ENCODE measurements at places on chromosomes 16 and 17.
A peak's percentile ranks its signal among the peaks of the same experiment; 100 is the strongest.

GRCh38 chr17:11331547-11332513 is 90.8 kb downstream of the SHISA6 start:
- no peak for DNase-seq

- DNase-seq = no peak
These were observed 17.3 kb downstream of the BPTF start for GRCh38 chr17:67842648-67843047.

DNA sequence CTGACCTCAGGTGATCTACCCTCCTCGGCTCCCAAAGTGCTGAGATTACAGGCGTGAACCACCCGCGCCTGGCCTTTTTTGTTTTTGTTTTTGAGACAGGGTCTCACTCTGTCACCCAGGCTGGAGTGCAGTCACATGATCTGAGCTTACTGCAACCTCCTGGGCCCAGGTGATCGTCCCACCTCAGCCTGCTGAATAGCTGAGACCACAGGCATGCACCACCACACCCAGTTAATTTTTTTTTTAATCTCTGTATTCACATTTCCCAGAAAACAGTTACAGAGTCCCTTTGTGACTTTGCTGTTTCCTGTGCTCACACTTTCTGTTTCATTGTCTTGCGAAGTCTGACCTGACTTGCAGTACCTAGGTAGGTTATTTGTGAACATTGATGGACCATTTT is 2.7 kb downstream of the CLUAP1 start:
- peak; percentile 44 for DNase-seq

GRCh38 chr17:65163990-65164495 is 26.9 kb downstream of the RGS9 start:
- peak; percentile 48 for DNase-seq

DNA sequence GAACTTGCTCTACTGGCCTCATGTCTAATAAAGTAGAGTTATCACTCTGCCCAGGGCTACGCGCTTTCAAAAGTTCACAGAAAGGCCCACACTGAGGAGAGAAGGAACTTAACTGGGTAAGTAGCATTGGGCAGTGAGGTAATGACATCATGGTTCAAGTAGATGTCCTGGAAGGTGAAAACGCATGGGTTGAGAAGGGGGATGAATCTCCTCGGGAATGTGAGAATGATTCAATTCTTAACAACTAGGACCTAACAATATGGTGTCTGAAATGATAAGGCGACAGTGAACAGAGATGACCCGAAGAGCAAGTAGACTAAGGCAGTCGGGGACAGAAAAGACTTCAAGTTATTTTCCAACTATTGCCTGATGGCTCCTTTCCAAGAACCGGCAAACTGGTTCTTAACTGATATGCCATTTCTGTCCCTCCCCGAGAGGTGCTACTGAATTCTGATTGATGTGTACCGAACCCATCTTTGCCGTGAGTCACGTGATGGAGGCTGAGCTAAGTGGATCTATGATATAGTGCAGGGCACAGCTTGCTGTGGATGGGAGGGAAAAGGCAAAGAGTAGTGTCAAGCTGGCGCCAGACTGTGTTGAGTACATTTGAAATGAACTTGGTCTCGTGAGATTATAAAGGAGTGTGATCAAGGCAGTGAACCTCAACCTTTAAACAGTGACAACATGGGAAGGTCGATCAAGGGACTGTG is 44.1 kb downstream of the MARCHF10 start:
- no peak for DNase-seq

DNA sequence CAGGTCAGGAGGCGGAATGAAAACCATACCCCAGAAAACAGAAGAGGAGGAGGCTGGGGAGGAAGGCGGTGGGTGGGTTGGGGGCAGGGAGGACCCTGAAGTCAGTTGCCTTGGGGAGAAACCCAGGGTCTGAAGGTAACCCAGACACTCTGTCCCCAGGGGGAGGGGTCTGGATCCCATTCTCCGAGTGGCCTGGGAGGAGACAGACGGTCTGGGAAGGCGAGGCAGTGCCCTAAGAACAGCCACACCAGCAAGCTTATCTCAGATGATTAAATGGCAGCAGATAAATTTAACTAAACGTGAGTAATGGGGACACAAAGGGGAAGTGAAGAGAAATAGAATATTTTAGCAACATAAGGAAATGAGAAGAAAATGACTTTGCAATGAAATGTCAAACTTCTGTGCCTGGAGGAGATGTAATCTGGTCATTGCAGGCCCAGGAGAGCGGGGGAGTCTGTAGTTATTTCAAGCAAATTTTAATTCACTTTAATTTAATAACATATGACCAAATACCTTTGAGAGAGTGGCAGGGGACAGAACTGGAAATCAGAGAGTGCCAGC is 21.4 kb upstream of the ZFP90 start:
- DNase-seq = no peak

- DNase-seq = no peak
These were observed at the start of gene CENPT for GRCh38 chr16:67847064-67847861. TSS of gene CENPT (minus strand) at chr16:67847693. CDS start at chr16:67833859, 13,834 bp downstream.
